ENCODE measurements at places on chromosomes 3 and 15.

GRCh38 chr3:111608383-111608782 is 13.2 kb upstream of the ZBED2 start:
- DNase-seq = no peak

- DNase-seq = no peak
These were observed 6.7 kb downstream of the FAM162A start for GRCh38 chr3:122390665-122391064.

DNA sequence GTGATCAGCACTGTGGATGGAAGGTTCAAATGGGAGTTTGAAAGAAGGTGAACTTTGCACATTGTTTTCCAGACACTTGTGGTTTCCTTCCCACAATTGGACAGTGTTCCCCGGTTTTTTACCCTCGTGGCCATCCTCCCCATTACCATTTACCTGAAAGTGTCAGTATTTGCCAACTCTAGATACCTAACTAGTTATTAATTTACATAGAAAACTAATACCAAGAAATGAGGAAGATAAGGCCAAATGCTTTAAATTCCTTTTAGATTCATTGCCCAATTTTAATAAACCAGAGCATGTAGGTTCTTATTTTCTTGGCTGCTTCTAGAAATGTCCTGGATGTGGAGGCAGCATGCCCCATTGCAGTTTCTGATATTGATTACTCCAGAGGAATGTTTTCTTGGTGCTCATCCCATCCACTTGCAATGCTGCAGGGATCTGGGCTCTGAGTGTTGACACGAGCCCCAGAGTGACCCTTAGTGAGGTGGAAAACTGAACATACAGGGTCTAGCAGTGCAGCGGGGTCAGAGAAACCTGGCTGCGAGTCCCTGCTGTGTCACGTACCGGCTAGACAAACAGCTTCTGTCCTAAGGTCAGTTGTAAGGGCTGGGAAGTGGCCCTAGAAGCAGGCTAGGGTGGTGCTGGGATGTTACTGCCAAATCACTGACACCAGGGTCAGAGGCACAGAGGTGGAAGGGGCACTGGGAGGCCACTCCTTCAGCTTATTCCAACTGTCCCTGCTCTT is 23.5 kb downstream of the LSM3 start:
- DNase-seq = peak; percentile 40

DNA sequence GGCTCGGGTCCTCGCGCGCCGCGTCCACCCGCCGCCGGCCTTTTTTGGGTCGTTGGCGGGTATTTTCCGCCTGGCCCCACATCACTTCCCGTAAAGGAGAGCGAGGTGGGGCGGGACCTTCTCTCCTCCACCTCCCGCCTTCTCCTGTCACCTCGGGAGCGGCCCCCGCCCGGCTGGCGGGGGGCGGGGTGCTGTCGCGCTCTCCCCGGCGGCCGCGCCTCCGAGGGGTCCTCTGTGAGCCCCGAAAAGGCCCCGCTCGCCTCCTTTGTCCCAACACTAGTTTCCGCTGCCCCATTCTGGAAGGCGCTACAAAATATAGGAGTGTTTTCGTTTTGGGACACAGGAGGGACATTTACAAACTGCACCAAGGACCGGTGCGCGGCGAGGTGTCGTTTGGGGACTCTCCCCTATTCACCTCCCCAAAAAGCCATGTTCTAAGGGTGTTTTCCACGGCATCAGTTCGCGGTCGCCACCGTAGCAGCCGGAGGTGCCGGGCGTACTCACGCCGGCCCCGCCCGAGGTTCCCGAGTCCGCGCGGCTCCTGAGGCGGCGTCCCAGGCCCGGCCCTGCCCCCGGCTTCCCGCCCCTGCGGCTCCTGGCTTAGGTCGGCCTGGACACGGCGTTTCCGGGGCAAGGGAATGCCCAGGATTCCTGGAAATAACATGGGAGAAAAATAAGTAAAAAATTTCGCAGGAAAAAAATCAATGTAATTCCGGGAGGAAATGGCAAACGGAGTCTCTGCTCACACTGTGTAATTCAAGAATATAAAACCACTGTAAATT is at the start of gene RAB27A:
TSS of gene RAB27A (minus strand) at position 68 of the 782 bp plus-strand sequence. CDS start 54,879 bp downstream, outside the sequence.
- DNase-seq = peak; percentile 78

DNA sequence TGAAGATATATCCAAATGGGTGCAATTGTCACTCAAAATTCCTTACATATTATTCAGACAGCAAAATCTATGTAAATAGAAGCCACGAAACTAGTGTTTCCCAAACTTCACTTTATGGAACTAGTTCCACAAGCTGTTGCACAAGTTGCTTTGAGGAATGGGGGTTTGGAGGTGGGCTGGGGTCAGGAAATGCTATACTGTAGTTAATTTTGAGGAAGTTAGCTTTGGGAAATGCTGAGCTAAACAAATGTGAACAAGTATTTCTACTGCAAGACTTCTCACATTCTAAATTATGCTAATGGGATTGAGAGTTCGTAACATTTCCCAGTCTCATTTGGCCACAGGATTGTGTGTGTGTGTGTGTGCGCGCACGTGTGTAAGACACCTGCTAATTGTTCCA is 28.7 kb upstream of the SAMMSON start:
- DNase-seq = no peak

DNA sequence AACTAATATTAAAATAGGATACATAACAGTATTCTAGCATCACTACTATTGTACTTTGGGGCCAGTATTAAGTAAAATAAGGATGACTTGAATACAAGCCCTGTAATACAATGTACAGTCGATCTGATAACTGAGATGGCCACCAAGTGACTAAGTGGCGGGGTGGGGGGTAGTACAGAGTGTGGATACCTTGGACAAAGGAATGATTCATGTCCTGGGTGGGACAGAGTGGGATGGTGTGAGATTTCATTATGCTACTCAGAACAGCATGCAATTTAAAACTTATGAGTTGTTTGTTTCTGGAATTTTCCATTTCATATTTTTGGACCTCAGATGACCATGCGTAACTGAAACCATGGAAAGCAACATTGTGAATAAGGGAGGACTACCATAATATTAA is 46.0 kb downstream of the SLC7A14 start:
- DNase-seq = no peak

- DNase-seq = peak; percentile 63
These were observed 225.6 kb upstream of the ROPN1 start for GRCh38 chr3:124217542-124217941.

DNA sequence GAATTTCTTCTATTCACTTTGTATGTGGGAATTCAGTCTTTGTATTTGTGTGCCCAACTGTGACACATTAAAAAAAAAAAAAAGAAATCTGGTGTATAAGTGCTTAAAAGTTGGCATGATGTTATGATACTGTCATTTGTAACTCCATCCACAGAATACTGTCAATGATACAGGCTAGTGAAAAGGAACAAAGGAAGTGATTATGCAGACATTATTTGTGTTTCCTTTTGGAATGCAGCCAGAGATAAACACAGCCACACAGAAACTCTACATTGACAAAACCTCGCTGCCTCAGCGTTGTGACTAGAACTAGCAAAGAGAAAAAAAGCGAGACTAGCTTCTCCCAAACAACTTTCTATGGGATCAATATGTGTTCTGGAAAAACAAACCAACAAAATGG is 519.2 kb upstream of the AGTR1 start:
- peak; percentile 45 for DNase-seq

GRCh38 chr3:48280881-48281280 is 40.0 kb downstream of the ZNF589 start:
- no peak for DNase-seq

DNA sequence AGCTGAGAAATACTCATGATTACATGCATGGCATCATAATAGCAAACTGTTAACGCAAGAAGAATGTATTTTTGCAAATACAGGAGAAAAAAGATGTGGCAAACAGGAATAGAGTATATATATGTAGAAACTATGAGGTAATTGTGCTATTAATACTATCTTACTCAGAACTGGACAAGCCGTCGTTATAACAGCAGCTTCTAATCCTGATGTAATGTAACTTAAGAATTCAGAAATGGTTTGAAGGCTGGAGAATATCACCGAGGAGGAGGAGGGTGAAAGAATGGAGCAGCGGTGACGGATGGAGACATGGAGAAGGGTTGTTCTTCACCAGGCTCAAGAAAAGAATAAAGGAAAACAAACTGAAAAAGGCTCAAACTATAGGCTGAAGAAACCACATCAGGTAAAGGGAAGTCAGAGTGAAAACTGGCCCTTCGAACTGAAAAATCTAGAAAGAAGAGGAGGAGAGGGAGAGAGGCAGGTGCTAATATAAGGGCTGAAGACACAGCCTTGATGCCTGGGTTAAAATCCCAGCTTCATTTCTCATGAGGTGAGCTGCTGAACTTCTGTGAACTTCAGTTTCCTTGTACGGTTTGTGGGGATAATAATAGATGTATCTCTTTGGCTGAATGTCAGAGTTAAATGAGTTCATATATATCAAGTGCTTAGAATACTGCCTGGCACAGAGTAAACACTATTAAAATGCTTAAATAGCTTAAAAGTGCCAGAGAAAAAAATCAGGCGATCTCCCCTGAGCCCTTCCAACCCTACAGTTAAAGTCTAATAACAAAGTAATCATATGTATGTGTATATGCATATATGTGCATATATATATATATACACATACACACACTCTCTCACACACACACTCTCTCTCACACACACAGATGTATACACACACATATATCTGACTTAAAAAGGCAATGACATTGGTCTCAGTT is 43.9 kb downstream of the GOLIM4 start:
- DNase-seq = no peak

GRCh38 chr3:73215901-73216300 is 154.4 kb downstream of the EBLN2 start:
- no peak for DNase-seq

DNA sequence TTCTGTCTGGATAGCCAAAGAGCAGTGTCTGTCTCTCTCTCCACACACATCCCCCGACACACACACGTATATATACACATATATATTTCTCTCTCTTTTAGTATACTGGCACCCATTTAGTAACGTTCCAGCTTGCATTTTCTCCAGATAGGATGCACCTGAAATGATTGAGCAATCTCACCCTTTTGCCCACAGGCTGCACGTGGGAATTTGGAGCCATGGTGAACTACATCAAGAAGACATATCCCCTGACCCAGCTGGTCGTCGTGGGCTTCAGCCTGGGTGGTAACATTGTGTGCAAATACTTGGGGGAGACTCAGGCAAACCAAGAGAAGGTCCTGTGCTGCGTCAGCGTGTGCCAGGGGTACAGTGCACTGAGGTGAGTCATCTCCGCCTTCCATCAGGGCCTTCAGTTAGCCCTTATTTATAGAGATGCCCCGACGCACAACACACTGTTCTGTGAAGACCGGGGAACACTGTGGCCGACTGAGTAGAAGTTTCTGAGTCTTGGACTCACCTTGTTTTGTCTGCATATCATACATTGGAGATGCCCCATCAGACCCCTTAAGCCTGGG is 45.7 kb downstream of the RLBP1 start:
- DNase-seq = no peak

- DNase-seq = no peak
These were observed 69.9 kb downstream of the SIDT1 start for GRCh38 chr3:113602256-113602655.

- no peak for DNase-seq
These were observed 48.9 kb downstream of the CD200R1 start for GRCh38 chr3:112925969-112926368.

DNA sequence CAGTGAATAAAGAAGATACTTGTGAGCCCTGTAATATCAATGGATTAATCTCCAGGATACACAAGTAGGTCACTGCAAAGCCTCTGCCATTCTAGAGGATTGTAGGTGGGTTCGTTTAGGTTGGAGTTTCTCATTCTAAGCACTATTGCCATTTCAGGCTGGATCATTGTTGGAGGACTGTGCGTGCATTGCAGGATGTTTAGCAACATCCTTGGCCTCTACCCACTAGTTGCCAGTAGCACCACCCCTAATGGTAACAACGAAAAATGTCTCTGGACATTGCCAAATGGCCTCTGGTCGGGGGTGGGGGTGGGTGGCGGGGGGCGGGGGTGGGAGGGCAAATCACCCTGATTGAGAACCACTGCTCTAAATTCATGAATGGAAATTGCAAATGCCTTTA is 4.9 kb upstream of the IFT57 start:
- DNase-seq = no peak

DNA sequence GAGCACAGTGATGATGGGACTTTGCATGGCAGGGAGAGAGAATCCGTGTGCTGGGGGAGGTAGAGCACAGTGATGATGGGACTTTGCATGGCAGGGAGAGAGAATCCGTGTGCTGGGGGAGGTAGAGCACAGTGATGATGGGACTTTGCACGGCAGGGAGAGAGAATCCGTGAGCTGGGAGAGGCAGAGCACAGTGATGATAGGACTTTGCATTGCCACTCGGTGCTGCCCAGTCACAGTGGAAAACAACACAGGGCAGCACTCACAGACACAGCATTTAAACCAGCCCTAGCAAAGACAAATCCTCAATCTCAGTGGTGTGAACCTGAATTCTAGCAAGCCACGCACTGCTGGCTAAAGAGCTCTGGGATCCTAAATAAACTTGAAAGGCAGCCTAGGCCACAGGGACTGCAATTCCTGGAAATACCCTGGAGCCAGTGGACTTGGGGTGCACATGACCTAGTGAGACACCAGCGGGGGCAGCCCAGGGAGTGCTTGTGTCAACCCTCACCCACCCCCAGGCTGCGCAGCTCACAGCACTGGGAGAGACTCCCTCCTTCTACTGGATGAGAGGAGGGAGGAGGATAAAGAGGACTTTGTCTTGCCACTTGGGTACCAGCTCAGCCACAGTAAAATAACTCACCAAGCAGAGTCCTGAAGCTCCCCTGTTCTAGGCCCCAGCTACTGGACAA is 23.4 kb upstream of the TNK2 start:
- DNase-seq = no peak

GRCh38 chr15:44435893-44436667 is 8.7 kb downstream of the CTDSPL2 start:
- DNase-seq = no peak

GRCh38 chr15:57323806-57324589 is 52.3 kb upstream of the CGNL1 start:
- no peak for DNase-seq

- DNase-seq = no peak
These were observed 28.6 kb downstream of the TFDP2 start for GRCh38 chr3:142120707-142121106.

DNA sequence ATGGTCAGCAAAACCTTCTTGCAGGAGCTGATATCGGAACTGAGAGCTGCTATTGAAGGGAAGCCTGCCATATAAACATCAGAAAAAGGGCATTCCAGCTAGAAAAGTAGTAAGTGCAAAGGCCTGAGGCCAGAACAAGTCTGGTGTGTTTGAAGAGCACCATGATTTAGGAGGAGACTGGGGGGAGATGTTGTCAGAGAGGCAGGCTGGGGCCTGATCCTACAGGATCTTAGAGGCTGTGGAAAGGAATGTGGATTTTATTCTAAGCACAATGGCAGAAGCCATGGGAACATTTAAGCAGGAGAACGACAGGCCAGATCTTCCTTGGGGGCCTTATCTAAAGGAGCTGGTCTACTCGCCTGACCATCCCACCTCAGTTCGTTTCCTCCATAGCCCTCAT is 5.1 kb upstream of the MUC13 start:
- DNase-seq = no peak
